Activated naive CD4-positive, alpha-beta T cell treated with Interleukin-2 at 50 U/mL for 16 hours (primary cell): ENCODE measurements at places on chromosomes 11 and 22.

GRCh38 chr11:134100171-134100570 is 31.3 kb downstream of the JAM3 start:
- DNase-seq, result no peak

DNA sequence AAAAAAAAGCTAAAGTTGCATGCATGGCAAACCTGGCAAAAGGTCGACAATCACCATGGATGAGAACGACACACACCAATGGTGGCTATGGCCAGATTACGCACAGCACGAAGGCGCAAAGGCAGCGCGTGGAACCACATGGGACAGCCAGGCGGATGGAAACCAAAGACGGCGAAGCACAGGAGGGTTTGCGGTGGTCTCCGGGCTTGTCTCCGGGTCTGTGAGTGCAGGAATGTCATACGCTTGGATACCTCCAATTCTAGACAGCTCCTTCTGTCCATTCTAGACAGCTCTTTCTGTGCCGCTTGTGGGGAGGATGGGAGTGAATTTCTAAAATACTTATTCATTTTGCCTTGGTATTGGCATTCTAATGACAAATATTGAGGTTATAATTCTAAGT is 685.4 kb downstream of the BRD1 start:
- DNase-seq, result no peak

GRCh38 chr11:96303064-96303463 is 39.9 kb downstream of the MAML2 start:
- DNase-seq, result no peak

GRCh38 chr11:111939836-111940604 is 2.9 kb downstream of the DIXDC1 start:
- DNase-seq, result no peak

GRCh38 chr22:31447337-31447736 is 42.3 kb downstream of the EIF4ENIF1 start:
- DNase-seq, result no peak

DNA sequence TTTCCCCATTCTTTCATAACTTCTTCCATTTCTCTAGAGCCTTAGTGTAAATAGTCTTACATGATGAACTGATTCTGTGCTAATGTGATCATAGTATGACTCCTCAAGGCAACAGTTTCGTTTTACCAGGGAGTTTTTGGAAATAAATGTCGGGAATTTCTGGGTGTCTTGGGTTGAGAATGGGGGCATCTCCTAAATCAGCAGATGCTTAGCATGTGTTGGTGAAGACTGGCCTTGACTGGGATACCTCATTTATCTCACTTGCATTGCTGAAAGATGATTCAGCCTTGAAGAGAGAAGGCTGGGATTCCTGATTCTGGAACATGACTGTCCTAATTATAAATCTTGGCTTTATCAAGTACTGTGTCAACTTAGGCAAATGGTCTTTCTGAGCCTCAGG is 115.7 kb upstream of the C11orf87 start:
- DNase-seq, result no peak

- DNase-seq, result peak; percentile 60
These were observed 68.2 kb upstream of the EED start for GRCh38 chr11:86176165-86176884.

GRCh38 chr11:33737362-33737821 is 1.2 kb upstream of the CD59 start:
- no peak for DNase-seq

DNA sequence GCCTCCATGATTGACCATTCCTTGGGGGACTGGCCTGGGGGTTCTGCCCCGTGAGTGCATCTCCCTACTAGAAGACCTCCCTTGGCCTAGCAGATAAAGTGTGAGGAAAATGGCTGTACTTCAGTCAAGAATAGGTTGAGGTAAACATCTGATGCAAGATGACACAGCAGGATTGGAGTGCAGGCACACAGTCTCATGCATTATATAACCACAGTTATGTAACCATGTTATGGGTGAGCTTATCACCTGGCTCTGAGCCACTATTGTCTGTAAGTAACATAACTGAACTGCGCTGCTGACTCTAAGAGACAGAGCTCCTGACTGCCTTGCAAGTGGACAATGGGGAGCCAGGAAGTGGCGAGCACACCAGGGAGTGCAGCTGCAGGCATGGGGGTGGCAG is 378.7 kb upstream of the ANO5 start:
- DNase-seq, result no peak

DNA sequence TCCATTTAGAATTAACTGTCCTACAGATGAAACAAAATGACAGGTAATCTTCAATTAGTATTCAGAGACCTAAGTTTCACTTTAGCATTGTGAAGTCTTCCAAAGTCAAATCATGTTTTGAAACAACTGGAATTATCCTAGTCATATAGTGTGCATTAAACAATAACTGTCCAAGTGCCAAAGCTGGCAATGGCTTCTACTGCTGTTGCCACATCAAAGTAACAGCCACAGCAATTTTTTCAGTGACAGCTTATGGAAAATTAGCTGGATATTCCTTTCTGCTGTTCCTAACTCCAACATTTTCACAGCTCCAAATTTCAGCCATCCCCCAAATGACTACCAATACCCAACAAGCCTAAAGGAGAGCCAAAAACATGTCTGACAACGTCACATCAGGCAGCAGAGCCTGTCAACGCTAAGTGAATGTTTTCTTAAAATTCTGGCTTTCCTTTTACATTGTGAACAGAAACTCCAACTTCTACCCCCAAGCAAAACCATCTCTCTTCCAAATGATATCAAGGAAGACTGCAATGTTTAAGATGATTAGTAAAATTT is 45.3 kb upstream of the CCDC34 start:
- DNase-seq, result no peak

- no peak for DNase-seq
These were observed 13.0 kb upstream of the TUB start for GRCh38 chr11:8067929-8068575.

DNA sequence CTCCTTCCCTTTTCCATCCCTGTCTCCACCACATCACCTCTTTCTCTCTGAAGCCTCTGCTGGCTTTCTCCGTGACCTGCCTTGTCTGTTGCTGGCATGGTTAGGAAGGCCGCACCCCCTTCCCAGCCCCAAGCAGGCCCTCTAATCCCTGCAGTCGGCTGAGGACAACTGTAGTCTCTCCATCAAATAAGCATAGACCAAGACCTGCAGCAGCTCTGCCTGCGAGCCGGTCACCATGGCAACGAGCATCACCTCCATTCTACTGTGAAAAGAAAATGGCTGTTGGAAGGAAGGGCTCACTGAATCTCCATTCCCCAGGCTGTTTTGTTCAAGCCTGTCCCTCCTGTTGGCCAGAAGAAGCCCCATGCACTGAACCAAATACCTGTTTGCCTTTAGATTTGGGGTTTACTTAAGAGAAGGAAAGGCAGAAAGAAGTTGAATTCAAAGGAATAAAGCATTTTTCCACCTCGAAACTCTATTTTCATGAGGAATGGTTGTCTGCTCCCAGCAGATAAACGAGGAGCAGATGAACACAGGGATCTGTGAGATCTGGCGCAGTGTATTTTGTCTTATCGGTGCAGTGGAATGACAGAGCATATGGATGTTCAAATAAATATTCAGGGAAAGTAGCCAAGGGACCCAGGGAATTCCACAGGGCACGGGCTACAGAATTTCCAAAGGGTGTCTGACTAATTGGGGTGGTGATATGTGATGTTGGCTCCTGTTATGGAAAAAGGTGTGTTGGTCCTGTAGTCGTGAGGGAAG is 113.1 kb upstream of the TTC12 start:
- no peak for DNase-seq

- DNase-seq, result no peak
These were observed 43.5 kb downstream of the SYTL2 start for GRCh38 chr11:85767246-85767945.

- DNase-seq, result no peak
These were observed 824 bp upstream of the CBX6 start for GRCh38 chr22:38872831-38873248.

DNA sequence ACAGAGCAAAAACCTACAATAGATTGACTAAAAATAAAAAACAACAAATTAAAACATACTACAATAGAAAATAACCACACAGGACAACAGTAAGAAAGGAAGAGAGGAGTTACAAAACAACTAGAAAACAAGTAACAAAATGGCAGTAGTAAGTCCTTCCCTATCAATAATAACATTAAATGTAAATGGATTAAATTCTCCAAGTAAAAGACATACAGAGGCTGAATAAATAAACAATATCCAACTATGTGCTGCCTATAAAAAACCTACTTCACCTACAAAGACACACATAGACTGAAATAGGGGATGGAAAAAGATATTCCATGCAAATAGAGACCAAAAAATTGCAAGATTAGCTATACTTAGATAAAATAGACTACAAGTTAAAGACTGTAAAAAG is 57.0 kb upstream of the RASSF10 start:
- DNase-seq, result no peak

GRCh38 chr11:69539416-69540117 is 58.1 kb downstream of the LINC01488 start:
- no peak for DNase-seq

GRCh38 chr11:102085864-102086551 is 24.2 kb upstream of the YAP1 start:
- no peak for DNase-seq

GRCh38 chr11:61019037-61019831 is 47.8 kb downstream of the CD6 start:
- DNase-seq, result no peak

DNA sequence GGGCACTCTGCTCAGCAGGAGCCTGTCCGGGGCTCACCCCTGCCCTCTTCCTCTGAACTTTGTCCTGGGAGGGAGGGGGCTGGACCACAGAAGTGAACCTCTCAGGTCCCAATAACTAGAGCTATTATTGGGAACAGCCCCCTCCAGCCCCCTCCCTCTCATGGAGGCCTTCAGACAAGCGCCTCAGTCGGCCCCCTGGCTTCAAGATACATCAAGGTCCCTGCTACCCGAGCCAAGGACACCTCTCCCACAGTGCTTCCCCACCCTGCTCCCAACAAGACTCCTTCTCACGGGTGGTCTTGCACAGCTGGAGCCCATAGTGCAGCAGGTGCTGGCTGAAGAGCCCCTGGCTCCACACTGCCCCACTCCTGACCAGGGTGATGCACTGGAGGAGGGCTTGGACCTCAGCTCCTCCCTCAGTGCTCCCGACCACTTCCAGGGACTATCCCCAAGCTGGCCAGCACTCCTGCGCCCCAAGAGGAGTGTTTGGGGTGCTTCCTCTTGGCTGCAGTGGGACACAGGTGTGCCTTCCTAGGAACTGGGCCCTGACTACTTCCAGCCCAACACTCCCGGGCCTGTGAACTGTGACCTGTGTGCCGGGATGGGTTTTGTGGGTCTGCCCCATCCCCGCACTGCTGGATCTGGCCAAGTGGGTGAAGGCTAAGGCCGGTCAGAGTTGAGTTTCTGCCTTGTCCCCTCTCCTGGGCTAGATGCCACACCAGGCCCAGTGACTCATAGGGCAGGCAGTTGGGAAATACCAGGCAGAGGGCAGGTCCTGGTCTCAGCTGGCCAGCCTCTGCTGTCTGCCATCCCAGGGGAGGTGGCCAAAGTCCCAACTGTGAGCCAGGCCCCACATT is 2.2 kb downstream of the PNPLA2 start:
- DNase-seq, result no peak

DNA sequence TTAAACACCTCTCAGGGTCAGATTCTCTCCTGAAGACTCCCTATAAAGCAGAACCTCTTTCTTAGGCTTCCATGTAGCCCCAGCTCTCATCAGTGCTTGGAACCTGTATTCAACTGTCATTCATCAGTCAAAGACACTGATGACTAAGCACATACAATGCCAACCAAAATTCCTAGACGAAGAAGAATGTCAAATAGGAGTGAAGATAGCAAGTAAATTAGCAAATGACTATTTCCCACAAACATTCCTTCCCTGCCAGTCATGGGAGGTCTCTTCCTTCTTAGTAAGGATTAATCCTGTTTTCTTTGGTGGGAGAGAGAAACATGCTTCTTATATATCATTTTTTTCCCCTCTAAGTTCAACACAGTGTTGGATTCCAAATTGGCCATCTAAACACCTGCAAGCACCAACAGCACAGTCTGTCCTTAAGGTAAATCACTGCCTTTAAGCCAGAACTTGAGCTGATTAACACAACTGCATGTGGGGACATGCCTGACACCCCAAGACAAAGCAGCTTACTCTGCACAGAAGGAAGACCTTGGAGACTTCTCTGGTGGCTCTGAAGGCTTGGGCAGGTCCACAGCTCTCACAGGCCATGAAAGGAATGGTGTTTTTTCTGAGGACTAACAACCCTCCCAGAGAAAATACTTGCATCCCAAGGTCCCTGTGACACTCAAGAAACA is 47.5 kb upstream of the ME3 start:
- no peak for DNase-seq

GRCh38 chr11:5499671-5500070 is 10.1 kb downstream of the UBQLN3 start:
- DNase-seq, result no peak

DNA sequence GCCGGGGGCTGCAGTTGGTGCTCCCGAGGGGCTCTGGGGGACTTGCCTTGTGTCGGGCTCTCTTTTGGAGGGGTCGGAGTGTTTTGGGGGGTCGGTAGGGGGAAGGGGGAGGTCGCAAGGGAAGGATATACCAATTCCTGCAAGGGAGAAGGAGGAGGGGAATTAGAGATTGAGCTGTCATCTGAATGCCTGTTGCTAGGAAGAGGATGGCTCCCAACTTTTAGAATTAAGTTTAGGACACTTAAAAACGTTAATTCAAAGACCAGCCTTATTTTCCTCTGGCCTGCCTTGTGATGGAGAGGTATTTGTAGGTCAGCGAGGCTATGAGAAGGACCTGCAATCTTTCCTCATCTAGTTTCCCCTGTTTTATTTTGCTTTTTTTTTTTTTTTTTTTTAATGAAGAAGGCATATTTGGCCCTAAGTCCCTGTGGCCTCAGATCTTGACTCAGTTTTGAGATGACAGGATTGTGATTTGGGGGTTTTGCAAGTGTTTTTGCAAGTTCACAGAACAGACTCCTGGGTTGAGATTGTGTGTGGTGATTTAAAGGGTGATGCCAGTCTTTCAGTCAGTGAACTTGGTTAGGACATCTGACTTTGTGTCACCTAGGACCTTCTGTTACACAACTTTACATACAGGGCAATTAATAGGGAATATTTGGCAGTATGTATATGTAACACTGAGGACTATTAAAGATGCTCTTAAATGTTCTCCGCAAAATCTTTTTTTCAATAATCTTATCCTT is 672 bp downstream of the TMEM135 start:
- no peak for DNase-seq

- no peak for DNase-seq
These were observed 4.7 kb downstream of the GNAZ start for GRCh38 chr22:23075050-23075449.

GRCh38 chr11:33897761-33898375 is 6.0 kb upstream of the LMO2 start:
- no peak for DNase-seq
